NCI-H69 (cell line): ENCODE measurements at places on chromosomes 3 and 15.
A peak's percentile ranks its signal among the peaks of the same experiment; 100 is the strongest.

GRCh38 chr3:126194713-126195305, 14.4 kb upstream of the ALDH1L1 start:
- peak; percentile 0 for DNase-seq

- DNase-seq = no peak
These were observed 206.1 kb upstream of the NR2F2 start for GRCh38 chr15:96124436-96124835.

- peak; percentile 35 for DNase-seq
These were observed 12.1 kb downstream of the FMN1 start for GRCh38 chr15:33182278-33182905.

DNA sequence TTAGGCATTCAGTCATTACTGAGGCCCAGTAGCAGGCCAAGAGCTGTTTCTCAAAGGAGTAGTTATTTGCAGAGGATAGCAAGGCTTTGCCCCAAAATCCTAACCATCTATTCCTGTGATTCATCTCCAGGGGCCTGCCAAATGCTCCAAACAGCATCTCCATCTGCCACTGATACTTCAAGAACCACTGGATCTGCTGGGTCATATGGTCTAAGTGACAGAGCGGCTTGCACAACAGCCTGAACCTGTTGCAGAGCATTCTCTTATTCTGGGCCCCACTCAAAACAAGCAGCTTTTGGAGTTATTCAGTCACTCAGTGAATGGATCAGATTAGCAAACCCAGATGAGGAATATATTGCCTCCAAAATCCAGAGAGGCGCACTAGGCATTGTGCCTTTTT, 68.8 kb upstream of the ALDH1A3 start:
- no peak for DNase-seq

DNA sequence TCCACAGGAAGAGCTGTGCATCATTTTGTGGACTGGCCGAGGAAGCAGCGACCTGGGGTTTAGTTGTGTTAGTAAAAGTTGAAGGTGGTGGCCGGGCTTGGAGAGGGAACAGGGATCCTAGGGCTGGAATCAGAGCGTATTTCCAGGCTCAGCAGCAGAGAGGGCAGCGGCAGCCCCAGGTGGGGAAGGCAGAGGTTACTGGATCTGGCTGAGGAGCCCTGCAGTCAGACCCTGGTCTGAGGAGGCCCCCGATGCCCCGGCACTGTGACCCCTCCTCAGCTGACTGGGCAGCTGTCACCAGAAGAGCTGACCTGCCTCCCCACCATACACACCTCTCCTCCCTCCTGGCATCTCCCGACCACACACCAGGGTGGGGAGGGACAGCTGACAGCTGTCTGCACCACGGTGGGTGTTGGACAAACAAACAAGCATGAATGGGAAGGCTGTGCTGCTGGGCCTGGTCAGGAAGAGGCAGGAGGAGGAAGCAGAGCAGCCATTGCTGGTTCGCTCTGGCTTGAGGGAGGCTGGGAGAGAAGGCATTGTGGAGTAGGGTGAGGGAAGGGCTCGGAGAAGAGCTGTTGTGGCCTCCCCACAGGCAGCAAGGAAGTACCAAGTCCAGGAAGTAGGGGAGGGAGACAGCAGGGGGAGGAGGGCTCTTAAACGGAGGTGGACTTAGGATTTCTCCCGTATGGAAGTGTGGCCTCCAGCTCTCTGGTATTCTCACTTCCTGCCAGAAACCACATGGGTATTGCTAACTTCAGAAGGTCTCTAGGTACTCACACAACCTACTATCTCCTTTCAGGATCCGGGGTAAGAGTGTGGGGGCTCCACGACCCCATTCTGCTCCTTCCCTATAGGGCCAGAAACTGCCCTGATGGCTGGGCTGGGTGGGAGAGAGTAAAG, 49.5 kb upstream of the HACD2 start:
- DNase-seq = peak; percentile 84

- peak; percentile 32 for DNase-seq
These were observed 491.5 kb upstream of the TGFBR2 start for GRCh38 chr3:30114918-30115317.

- DNase-seq = peak; percentile 88
These were observed 12.7 kb downstream of the TKT start for GRCh38 chr3:53243165-53243564.

GRCh38 chr3:174598885-174599439, 260.2 kb upstream of the NAALADL2 start:
- no peak for DNase-seq

DNA sequence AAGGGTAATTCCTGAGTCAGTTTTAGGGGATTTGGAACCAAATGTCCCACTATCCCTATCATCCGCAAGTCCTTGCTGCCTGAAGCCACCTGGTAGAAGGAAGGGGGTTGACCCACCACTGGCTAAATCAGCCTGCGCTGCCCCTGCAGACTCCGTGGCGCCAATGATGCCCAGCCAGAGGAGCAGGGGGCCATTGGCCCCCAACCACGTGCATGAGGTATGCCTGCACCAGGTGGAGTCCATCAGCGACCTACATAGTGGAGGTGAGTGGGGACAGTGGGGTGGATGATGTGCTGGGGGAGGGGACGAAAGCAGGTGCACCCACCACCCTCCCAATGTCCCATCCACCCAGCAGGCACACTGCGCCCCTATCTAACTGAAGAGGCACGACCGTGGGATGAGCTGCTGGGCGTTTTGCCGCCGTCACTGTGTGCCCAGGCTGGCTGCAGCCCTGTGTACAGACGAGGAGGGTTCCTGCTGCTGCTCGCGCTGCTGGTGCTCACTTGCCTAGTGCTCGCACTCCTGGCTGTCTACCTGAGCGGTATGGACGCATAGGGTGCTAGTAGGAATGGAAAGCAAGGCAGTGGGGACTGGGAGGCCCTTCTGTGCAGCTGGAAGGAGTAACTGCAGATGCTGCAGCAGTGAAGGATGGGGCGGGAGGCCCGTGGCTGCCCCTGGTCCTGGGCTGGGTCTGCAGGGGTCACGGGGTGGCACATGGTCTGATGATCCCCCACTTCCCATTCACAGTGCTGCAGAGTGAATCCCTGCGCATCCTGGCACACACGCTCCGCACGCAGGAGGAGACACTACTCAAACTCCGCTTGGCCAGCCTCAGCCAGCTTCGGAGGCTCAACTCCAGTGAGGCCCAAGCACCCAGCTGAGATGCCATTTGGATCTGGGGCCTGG, 5.7 kb downstream of the IFRD2 start:
- DNase-seq = no peak

- no peak for DNase-seq
These were observed 41.0 kb downstream of the RNF111 start for GRCh38 chr15:59028387-59028955.

GRCh38 chr15:100244796-100245486, 96.8 kb downstream of the ADAMTS17 start:
- no peak for DNase-seq

- no peak for DNase-seq
These were observed 42.3 kb upstream of the VGLL3 start for GRCh38 chr3:87033205-87033604.

DNA sequence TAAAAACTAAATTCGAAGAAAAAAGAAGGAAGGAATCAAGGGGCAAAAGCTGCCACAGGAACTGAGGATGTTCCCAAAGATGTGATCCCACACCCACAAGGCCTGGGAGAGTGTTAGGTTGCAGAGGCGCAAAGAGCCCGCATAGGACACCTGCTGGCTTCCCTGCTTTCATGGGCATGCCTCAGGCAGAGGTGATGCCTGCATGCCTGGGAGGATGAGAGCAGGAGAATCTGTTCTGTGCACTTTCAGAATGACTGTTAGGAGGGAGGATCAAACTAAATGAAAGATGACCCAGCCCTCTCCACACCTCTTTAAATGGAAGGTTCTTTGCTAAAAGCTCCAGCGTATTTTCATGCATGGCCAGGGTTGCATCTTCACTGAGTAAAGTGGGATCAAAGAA, 162.4 kb downstream of the PLCL2 start:
- DNase-seq = peak; percentile 28

DNA sequence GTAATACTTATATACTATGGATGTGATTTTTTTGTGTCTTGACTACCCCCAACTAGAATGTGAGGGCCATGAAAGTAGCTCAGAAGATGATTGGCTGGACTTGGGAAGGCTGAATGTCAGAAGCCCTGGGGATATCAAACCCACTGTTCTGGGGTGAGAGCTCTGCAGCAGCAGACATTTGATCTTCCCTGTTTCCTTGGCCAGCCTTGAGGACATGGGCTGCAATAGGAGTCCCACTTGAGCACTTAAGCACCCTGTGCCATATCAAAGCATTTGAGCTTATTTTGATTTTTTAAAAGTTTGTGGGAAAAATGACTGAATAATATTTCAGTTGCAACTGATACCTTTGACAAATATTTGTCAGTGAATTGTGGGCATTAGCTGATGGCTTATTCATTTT, 21.7 kb downstream of the GTF2E1 start:
- peak; percentile 1 for DNase-seq

GRCh38 chr3:150074697-150075416, 104.2 kb upstream of the PFN2 start:
- no peak for DNase-seq

- DNase-seq = no peak
These were observed 1.2 kb upstream of the EDEM1 start for GRCh38 chr3:5186089-5186857.

DNA sequence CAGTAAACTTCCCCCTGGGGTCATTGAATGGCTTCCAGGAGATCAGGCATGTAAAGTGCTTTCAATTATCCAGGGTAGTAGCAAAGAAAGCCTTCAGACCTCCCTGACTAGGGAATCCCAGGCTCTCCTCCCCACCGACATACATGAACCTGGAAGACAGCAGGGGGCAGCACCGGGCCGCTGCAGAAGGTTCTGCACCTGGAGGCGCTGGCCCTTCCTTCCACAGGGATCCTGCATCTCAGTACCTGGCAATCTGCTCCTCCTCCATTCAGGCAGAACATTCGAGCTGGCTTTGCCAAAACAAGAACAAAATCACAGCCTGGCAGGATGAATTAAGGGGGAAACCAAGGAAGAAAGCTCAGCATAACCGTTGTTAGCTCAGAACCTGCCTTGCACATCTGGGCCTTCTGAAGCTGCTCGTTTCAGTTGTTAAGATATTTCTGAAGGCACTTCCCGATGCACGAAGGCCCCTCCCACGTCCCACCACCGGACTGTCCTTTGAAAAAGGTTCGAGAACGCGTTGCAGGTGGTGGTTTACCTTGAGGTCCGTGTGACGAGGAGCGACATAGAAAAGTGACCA, 237.7 kb downstream of the SLCO3A1 start:
- DNase-seq = peak; percentile 57

DNA sequence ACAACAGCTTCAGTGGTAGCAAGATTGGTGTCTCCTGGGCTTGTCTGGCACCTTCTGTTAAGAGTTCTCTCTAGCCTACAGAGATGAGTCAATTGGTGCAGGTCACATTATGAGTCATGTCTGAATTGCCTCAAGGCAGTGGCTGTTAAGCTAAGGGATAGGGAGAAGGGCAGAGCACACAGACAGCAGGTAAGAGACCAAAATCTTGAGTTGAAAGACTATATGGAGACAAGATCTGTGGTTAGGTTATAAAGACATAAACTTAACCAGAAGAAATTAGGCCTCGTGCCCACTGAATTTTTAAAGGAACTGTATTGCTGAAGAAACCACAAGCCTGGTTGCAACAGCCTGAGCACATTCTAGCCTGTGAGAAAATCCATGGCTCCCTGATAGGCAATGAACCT, 19.2 kb upstream of the KPNA1 start:
- DNase-seq = peak; percentile 23

DNA sequence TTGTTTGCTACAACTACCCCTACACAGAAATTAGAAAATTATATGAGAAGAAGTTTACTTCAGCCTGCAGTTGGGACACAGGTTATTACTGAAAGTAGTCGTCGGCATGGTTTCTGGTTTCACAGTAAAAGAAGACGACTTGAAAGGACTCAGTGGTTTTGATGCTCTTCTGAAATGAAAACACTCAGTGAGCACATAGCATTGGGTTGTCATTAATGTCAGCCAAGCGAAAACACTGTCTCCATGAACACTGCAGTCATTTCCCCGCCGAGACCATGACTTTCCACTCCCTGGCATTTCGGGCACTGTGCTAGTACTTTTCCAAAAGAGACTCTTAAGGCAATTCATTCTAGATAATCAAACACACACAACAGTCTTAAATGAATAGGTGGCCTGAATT, 69.2 kb upstream of the ICE2 start:
- DNase-seq = no peak

- peak; percentile 73 for DNase-seq
These were observed 398.6 kb upstream of the WNT5A start for GRCh38 chr3:55885721-55886120.

- DNase-seq = no peak
These were observed 89.5 kb downstream of the IL20RB start for GRCh38 chr3:137047240-137047639.

DNA sequence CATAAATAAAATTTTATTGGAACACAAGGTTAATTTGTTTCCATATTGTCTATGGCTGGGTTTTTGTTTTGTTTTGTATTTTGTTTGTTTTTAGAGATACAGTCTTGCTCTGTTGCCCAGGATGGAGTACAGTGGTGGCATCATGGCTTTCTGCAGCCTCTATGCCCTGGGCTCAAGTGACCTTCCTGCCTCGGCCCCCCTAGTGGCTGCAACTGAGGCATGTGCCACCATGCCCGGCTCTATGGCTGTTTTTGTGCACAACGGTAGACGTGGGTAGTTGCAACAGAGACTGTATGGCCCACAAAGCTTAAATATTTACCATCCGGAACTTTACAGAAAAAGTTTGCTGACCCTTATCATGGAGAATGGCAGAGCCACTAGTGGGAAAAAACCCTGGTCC, 46.8 kb upstream of the C3orf70 start:
- no peak for DNase-seq

- DNase-seq = peak; percentile 31
These were observed 1161.4 kb downstream of the SI start for GRCh38 chr3:163916596-163917560.

- no peak for DNase-seq
These were observed 17.9 kb upstream of the RPUSD3 start for GRCh38 chr3:9861626-9862130.

DNA sequence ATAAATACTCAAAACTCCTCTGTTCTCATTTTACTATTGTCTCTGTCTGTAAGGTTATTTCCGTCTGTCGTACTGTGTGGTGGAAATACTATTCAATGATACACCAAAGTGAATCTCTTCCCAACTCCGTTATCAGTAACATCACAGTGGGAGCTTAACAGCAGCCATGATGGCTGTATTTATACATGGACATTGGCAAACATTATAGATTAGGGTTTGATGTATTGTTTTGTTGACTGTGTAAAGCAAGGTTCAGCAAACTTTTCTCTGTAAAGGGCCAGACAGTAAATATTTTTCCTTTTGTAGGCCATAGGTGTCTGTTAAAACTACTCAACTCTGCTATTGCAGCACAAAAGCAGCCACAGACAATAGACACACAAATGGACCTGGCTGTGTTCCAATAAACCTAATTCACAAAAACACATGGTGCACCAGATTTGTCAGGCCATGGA, 23.2 kb downstream of the LIPC start:
- peak; percentile 93 for DNase-seq

GRCh38 chr15:26580943-26581342, 191.9 kb downstream of the GABRB3 start:
- DNase-seq = no peak

DNA sequence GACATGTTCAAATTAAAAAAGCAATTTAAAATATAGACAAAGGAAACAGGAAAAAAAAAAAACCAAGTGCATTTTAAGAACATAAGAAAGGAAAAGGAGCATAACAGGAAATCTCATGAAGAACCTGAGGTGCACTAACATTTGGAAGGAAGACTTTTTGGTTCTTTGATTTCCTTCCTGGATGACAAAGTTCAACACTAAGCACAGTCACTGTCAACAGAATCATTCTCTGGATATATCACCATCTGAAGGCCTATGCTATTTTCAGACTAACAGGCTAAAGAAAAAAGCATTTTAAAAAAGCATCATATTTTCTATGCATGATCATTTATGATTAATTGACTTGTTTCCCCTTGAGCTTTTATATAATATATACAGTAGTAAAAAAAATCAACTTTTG, 349.6 kb downstream of the PLCL2 start:
- DNase-seq = no peak

- no peak for DNase-seq
These were observed 341.1 kb upstream of the NR2F2 start for GRCh38 chr15:95989392-95989791.
